ENCODE measurements at places on chromosomes 16 and 17.

DNA sequence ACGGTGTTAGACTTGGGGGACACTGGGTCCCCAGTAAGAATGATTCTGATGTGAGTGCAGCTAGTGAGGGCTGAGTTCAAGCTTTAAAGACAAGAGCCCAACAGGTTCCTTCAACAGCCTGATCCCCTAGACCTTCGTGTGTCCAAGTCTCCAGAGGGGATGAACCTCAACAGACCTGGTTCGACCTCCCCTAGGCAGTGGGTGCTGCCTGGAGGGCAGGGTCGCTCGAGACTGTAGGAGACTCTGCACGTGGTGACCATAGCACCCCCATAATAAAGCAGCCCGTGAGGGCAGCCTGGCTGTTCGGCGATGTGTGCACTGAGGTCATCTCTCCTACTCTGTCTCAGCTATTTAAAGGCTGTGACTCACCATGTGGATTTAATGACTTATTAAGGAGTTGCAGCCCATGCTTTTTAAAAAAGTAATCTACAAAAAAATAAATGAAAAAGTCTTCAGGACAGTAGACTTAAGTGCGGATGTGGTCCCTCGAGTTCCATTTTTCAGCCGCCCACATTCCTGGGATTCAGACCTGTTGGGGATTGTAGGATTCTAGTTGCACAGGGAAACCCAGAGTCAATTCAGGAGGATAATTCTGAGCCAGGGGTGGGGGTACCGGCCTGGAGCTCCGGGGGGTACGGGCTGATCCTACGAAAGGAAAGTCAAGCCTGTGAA lies 23.4 kb upstream of the METRNL start:
- DNase-seq = no peak

DNA sequence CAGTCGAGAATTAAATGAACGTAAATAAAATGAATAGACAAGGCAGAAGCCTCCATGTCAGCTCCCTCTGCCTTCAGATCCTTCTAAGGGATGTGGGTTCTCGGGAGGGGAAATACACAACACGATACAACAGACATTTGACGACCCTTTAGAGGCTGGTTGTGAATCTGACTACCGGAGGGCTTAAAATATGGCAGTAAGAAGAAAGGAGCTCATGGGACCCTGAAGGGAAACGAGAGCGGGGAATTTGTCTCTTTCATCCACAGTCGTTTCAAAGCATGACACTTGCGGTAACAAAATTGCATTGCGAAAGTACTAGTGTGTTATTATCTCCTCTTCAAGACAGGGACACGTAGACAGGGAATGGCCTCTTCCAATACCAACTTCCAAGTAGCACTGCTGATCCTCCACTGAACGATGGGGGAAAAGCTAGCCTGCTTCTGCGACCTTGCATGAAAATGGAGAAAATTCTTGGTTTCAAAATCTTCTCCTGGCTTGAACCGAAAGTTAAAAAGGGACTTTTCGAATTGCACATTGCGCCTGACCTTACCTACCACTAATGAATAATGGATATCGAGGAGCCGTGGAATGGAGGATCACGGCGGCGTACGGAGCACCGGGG lies 1.2 kb upstream of the TNRC6C start:
- no peak for DNase-seq

GRCh38 chr17:42525221-42525620 lies 10.8 kb upstream of the NAGLU start:
- no peak for DNase-seq

GRCh38 chr16:14111713-14112538 lies 40.8 kb downstream of the MRTFB start:
- no peak for DNase-seq

DNA sequence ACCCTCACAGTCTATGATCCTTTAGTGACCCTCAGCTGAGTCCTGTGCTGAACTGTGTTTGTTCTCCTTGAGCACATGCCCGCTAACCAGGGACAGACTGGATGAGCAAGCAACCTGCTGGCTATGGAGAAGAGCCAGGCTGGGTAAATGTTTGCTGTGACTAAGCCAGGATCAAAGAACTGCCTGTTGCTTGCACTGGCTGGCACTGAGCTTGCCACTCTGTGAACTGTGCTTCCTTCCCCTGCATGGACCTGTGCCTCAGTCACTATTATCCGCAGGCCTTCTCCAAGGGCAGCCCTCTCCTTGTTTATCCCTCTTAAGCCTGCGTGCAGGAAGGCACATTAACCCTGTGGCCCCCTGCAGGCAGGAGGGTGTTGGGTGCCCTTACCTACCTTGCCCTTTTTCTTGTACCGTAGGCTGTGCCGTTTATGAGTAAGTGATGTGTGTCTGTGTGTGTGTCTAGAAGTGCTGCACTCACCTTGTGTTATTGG lies 7.4 kb downstream of the PNPO start:
- DNase-seq = no peak

GRCh38 chr16:67988675-67989074 lies 8.4 kb upstream of the DPEP3 start:
- no peak for DNase-seq

DNA sequence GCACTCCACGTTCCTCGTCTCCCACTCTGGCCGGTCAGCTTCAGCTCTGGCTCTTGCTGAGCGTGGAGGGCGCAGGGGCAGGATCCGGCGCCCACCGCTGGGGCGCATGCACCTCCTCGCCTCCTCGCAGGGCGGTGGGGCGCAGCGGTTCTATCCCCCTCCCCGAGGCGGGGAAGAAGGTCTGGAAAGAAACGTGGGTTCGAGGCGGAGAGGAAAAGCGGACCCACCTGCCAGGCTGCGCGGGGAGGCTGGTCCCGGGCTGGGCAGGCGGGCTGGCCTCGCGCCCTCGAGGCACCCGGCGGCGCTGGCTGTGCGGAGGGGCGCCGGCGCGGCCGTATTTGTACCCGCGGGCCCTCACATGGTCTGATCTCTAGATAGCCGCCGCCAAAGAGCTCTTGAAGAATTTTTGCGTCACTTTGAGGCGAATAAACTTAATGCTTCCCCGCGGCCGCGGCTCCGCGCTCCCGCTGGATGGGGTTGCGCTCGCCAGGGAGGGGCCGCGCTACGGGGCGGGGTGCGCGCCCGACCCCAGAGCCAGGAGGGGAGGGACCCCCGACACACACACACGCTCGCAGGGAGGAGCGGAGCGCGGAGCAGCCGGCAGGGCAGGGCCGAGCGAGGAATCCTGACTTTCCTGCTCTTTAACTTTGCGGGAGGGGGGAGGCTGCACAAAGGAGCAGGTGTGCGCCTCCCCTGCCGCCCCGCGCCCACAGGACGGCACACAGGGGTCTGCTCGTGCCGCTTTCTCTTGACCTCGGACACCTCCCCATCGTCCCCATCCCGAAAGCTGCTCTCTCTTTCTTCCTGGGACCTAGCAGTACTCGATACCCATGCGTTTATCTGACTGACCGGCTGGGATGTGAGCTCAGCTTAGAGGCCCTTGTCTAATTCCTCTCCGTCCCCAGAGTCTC lies at the start of gene SLC6A4:
TSS of gene SLC6A4 (minus strand) at position 312 of the 911 bp plus-strand sequence. CDS start 13,739 bp downstream, outside the sequence.
- no peak for DNase-seq

DNA sequence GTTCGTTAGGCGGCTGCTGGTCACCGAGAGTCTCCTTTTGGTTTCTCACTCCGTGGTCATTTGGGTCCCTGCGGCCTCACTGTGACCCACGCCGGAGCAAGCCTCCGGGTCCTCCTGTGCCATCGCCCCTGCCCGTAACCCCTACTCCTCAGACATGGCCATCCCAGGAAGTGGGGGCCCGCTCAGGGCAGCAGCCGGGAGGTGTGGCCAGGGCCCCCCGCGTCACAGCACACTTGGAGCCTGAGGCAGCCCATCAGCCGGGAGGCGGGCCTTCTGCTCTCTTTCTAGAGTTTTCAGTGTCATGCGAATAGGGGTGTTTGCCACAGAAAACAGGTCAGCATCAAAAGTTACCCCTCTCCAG lies 7.9 kb upstream of the WFIKKN1 start:
- DNase-seq = no peak

DNA sequence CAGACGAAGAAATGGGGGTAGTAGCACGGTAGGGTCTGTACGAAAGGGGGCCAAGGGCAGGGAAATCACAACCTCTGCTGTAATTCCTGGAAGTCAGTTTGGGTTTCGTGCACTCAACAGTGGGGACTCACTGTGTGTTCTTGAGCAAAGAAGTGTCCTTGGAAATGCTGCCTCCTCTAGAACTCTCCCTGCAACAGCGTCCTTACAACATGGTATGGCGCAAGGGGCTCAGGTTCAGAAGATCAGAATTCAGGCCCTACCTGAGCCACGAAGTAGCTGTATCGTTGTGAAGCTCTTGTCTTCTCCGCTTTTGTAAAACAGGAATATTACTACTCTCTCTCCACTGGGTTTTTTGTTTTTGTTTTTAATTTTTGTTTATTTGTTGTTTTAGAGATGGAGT lies 106.2 kb upstream of the CLEC3A start:
- DNase-seq = no peak

DNA sequence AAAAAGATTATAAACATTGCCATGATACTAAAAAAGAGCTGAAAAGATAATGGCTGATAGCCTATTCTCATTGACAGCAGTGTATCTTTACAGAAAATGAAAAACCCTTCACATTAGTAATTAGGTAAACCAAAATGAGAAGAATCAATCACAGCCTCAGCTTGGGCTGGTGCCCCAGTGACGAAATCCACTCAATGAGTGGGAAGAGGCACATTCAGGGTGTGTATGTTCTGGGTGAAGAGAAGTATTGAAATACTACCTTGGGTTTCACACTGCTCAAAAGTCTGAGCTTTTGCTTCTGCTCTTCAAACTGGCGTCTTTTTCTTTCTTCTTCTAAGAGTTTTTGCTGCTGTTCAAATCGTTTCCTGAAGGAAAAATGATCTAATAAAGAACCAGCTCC lies 24.2 kb downstream of the SYNRG start:
- no peak for DNase-seq

GRCh38 chr16:14284371-14284770 lies 213.3 kb downstream of the MRTFB start:
- no peak for DNase-seq

DNA sequence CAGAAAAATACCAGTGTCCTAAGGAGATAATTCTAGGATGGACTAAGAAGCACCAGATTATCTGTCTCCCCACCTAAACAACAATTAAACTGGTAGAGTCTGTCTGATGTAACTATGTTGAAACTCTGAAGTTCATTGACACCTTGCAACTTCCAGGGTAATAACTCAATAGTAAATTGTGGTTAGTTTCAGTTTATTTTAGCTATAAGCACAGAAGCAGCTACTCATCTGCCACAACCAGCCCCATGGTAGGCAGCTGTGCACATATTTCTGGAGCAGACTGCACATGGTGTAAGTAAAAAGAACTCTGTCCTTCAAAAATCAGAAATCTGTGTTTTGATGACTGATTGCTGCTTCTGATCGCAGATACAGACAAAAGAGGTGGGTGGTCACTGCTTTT lies 852.1 kb downstream of the CDH11 start:
- no peak for DNase-seq

DNA sequence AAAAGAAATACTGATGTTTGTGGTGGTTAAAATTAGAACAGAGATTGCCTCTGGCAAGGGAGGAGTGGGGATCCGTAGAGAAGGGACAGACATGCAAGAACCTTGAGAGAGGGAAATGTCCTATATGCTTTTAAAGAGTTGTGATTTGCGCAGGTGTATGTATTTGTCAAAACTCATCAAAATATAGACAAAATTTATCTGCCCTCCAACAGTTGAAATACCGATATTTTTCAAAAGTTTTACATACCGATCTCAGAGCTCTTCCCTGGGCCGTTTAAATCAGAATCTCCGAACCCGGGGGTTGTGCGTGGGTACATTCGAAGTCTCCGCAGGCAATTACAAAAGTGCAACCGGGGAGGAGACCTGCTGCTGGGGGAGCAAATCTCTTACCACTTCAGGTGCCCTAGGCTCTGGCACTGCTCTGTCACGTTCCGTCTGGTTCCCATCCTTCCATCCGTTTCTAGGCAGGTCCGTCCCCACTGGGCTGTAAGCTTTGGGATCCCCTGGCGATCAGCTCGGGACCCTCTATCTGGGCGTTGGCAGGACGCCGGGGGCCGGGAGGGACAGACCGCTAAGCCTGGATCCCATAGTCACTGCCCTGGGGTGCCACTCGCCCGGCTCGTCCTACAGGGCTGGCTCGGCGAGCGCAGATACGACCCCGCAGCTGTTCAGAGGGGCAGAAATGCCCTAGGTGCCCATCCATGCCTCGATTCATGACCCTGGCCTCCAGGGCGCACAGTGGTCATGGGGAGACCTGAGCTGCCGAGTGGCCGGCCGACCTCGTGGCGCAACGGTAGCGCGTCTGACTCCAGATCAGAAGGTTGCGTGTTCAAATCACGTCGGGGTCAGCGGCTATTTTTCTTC lies 4.2 kb downstream of the BORCS6 start:
- peak; percentile 81 for DNase-seq

- no peak for DNase-seq
Observed at GRCh38 chr16:72932677-72933335, 115.1 kb downstream of the ZFHX3 start.

GRCh38 chr16:81291117-81291516 lies 23.6 kb upstream of the GAN start:
- no peak for DNase-seq

- DNase-seq = no peak
Observed at GRCh38 chr16:621526-622105, 9.2 kb upstream of the WFIKKN1 start.

GRCh38 chr16:65679785-65680184 lies 557.9 kb upstream of the CDH11 start:
- DNase-seq = no peak
